ENCODE measurements at places on chromosomes 6 and 20.

DNA sequence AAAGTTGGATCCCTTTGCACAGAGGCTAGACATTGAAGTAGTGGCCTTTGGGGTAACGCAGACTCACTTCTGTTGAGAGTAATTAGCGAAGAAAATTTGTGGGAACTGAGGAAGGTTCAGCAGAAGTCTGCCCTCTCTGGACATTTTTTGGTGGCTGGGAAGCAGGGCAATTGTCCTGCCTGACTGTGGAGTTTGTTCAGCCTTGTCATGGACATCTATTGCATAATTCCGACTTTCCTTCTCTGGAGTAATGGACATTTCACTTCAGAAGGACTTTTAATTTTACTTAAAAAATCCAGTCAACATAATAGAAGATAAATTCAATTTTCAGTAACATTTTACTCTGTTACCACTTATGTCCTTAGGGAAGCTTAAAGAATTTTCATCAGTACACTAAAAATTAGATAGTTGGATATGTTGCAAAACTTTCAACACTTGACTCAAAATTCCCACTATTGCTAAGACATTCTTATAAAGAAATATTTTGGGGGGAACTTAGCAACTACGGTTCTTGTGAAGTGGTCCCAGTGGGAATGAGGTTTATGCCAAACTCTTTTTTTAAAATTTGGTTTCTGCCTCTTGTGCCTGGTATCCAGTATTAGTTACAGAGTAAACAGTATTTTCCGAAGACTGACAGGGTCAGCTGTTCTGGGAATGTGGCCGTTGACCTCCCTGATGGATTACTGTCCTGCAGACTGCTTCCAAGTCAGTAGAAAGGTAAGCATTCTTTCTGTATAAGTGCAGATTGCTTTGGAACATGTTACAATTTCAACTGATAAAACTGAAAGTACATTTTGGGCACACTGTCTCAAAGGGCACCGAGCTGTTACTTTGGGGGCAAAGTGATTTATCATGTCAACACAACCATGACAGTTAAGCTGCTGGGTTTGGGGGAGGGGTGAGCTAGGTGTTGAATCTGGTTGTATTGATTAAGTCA, 100.6 kb upstream of the MLIP start:
- H3K4me1 ChIP-seq: peaks cover 34% of the 10 kb centered on the region
- H3K27me3 ChIP-seq: no peaks in the 10 kb centered on the region
- H3K4me3 ChIP-seq: peak overlapping the region; percentile 40

- no peak overlapping the region for H3K4me3 ChIP-seq
- no peak overlapping the region for H3K27ac ChIP-seq
- no peak for DNase-seq
- no peaks in the 10 kb centered on the region for H3K36me3 ChIP-seq
- no peaks in the 10 kb centered on the region for H3K27me3 ChIP-seq
Measured at GRCh38 chr6:68445926-68446325, 189.2 kb upstream of the ADGRB3 start.

- H3K4me3 ChIP-seq: no peak overlapping the region
- DNase-seq: no peak
- H3K36me3 ChIP-seq: no peaks in the 10 kb centered on the region
- no peaks in the 10 kb centered on the region for H3K4me1 ChIP-seq
Measured at GRCh38 chr6:120564779-120565178, 769.5 kb downstream of the TBC1D32 start.

DNA sequence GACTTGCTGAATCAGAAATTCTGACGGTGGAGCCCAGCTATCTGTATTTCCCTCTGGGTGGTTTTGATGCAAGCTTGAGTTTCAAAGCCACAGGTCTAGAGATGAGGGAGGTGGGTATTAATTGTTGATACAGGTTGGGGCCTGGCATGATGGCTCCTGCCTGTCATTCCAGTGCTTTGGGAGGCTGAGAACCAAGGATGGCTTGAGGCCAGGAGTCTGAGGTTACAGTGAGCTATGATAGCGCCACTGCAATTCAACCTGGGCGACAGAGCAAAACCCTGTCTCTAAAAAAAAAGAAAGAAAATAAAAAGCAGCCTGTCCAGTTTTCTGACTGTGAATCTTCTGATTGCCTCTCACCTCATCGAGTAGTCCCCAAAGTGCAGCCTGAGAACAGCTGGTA, 184.8 kb upstream of the SASH1 start:
- H3K4me3 ChIP-seq: no peak overlapping the region
- no peak for DNase-seq

DNA sequence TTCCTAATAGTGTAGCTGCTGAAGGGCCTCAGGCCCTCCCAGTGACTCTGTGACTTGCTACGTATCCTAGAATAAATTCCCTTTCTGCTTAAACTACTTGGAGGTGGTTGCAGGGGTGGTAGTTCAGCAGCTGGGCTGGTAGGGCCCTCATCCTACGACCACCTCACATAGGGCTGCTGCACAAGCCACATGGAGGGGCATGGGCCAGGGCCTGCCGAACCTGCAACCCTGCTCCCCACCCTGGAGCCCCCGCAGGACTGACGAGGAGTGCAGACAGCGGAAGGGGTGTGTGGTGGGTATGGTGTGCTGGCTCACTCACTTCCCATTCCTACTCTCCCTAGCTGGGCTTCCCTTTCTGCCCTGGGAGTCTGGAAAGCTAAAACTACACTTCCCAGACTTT, 56.2 kb upstream of the MLN start:
- DNase-seq: no peak
- H3K27me3 ChIP-seq: peaks cover 20% of the 10 kb centered on the region
- H3K4me3 ChIP-seq: no peak overlapping the region
- H3K4me1 ChIP-seq: peaks cover 3% of the 10 kb centered on the region

DNA sequence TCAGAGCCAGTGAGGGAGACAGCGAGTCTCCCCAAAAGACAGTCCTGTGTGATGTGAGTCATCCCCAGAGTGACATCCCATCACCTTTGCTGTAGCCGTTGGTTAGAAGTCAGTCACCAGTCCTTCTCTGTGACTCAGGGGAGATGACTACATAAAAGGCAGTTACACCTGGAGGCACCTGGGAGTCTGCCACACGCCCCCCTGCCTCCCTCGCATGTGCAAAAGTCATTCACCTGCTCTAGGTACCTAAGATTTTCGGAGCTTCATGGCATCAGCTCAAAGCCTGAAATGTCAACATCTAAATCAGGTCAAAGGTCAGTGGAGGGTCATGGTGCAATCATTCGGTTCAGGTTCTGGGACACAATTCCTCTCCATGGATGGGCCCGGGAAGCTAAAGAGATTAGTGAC, 50.3 kb downstream of the PRR18 start:
- no peak overlapping the region for H3K27ac ChIP-seq
- DNase-seq: no peak
- peaks cover 56% of the 10 kb centered on the region for H3K27me3 ChIP-seq
- no peaks in the 10 kb centered on the region for H3K36me3 ChIP-seq
- no peaks in the 10 kb centered on the region for H3K4me1 ChIP-seq
- H3K4me3 ChIP-seq: no peak overlapping the region

GRCh38 chr6:116392132-116393013, 21.6 kb downstream of the DSE start:
- no peak overlapping the region for H3K4me3 ChIP-seq
- H3K27me3 ChIP-seq: no peaks in the 10 kb centered on the region
- H3K27ac ChIP-seq: no peak overlapping the region
- no peak for DNase-seq
- H3K4me1 ChIP-seq: no peaks in the 10 kb centered on the region
- no peaks in the 10 kb centered on the region for H3K36me3 ChIP-seq

GRCh38 chr6:143542888-143543287, 31.4 kb upstream of the FUCA2 start:
- no peaks in the 10 kb centered on the region for H3K36me3 ChIP-seq
- DNase-seq: no peak
- peaks cover 44% of the 10 kb centered on the region for H3K4me1 ChIP-seq
- H3K4me3 ChIP-seq: no peak overlapping the region
- H3K27ac ChIP-seq: peak overlapping the region; percentile 92
- no peaks in the 10 kb centered on the region for H3K27me3 ChIP-seq

DNA sequence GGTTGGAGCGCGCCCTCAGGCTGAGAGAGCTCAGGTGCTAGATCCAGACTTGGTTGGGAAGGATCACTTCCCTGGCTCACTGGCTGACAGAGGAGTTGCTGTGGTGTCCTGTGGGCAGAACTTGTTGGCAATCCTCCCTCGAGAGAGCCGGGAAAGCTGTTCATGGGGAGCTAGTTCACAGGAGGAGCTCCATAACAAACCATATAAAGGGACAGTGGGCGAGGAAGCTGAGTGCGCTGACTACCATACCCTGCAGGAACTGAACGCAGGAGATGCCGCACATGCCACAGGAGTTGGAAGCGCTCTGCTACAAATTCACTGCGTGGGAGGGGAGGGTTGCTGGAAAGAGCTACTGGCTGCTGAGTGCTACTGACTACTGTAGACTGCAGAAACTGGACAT, 243.2 kb downstream of the OGFRL1 start:
- DNase-seq: no peak
- no peaks in the 10 kb centered on the region for H3K36me3 ChIP-seq
- H3K27ac ChIP-seq: no peak overlapping the region
- H3K27me3 ChIP-seq: no peaks in the 10 kb centered on the region
- peaks cover 14% of the 10 kb centered on the region for H3K4me1 ChIP-seq
- no peak overlapping the region for H3K4me3 ChIP-seq

DNA sequence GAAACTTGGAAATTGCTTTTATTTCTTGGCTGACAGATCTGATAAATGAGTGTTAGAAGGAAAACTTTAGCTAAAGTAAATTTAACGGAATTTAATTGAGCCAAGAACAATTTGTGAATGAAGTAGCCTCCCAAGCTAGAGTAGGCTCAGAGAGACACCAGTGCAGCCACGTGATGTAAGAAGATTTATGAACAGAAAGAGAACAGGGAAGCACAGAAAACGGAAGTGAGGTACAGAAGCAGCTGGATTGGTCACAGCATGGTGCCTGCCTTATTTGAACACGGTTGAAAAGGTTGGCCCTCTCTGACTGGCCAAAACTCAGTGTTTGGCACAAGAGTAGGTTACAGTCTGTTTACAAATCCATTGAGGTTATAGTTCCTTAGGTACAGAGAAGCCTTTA, 29.5 kb upstream of the IFNGR1 start:
- H3K4me3 ChIP-seq: no peak overlapping the region
- no peaks in the 10 kb centered on the region for H3K27me3 ChIP-seq
- no peaks in the 10 kb centered on the region for H3K36me3 ChIP-seq
- DNase-seq: no peak
- H3K4me1 ChIP-seq: no peaks in the 10 kb centered on the region

GRCh38 chr6:92577077-92577719, 842.2 kb downstream of the EPHA7 start:
- H3K36me3 ChIP-seq: no peaks in the 10 kb centered on the region
- H3K4me1 ChIP-seq: no peaks in the 10 kb centered on the region
- H3K27ac ChIP-seq: no peak overlapping the region

- DNase-seq: no peak
- no peak overlapping the region for H3K27ac ChIP-seq
- no peaks in the 10 kb centered on the region for H3K36me3 ChIP-seq
- H3K27me3 ChIP-seq: peaks cover 38% of the 10 kb centered on the region
Measured at GRCh38 chr6:168877821-168878282, 375.8 kb downstream of the THBS2 start.

DNA sequence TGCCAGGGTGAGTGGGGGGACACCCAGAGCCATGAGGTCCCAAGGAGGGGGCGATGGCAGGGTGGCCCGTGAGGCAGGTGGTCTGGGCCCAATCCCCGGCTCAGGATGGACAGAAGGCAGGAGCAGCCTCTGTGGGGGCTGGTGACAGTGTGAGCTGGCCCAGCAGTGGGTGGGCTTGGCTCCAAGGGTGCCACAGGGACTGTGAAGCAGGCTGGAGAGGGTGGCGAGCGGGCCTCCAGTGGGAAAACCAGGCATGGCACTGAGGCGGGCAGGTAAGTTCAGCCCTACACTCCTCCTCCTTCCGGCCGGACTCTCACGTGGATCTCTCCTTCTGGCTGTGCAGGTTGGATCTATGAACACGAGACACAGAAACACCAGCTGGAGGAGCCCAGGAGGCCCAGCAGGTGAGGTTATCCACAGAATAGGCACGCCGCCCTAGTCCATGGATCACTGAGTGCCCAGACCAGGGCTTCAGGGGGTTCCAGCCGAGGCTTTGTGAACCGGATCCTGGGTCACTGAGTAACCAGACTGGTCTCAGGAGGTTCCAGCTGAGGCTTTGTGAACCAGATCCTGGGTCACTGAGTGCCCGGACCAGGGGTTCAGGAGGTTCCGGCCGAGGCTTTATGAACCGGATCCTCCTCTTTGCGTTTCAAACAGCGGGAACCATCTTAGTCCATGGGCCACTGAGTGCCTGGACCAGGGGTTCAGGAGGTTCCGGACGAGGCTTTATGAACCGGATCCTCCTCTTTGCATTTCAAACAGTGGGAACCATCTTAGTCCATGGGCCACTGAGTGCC, 76.4 kb upstream of the BHLHE23 start:
- H3K27me3 ChIP-seq: peaks cover 53% of the 10 kb centered on the region
- H3K27ac ChIP-seq: no peak overlapping the region
- no peaks in the 10 kb centered on the region for H3K36me3 ChIP-seq
- no peak for DNase-seq
- H3K4me1 ChIP-seq: no peaks in the 10 kb centered on the region

DNA sequence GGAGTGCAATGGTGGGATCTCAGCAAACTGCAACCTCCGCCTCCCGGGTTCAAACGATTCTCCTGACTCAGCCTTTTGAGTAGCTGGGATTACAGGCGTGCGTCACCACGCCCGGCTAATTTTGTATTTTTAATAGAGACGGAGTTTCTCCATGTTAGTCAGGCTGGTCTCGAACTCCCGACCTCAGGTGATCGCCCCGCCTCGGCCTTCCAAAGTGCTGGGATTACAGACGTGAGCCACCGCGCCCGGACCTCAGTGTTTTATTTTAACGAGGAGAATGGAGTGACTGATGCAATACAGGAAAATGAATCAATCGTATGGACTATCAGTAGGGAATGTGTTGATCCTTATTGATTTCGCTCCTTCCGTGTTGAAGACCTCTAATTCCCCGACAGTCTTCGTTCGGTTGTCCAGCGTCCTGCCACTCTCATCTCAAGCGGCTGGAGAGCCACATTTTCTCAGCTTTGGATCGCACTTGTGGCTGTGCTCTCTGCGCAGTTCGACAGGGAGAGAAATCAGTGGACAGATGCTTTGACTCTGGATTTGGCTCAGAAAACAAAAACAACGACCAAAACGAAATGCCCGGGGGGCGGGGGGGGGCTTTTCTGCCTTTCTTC, 166.2 kb downstream of the TRIM27 start:
- no peak overlapping the region for H3K27ac ChIP-seq
- no peak for DNase-seq
- peak overlapping the region; percentile 12 for H3K4me3 ChIP-seq
- H3K4me1 ChIP-seq: no peaks in the 10 kb centered on the region
- no peaks in the 10 kb centered on the region for H3K36me3 ChIP-seq

DNA sequence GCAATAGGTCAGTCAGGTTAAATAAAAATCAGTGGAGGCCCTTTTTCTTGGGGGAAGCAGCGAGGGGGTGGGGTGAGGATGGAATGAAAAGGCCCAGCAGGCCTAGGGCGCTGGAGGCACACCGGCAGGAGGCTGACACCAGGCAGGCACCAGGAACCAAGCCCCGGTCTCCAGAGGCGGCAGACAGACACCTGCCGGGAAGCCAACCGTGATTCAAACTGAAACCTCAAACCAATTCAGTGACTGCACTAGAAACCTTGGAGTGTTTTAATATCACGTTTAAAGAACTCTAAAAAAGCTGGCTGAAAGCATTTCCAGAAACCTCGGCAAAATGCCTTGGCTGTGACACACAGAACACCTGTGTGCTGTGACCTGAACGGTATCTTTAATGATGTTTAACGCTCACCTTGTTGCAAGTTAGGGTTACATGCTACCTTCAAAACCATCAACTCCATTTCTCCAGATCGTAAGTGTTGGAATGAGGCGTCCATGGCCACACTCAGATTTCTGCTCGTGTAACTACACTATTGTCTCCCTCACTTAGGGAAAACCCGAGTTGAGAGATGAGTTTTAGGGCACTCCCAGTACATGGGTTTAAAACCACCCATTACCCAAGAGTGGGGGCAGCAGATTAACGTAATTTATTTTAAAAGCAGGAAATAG, 27.2 kb downstream of the DIDO1 start:
- no peaks in the 10 kb centered on the region for H3K27me3 ChIP-seq
- peaks cover 19% of the 10 kb centered on the region for H3K4me1 ChIP-seq
- DNase-seq: no peak
- peaks cover 10% of the 10 kb centered on the region for H3K36me3 ChIP-seq

Measured in progenitor cell of endocrine pancreas (in vitro differentiated cells).